Stimulated activated naive CD8-positive, alpha-beta T cell treated with anti-CD3 and anti-CD28 coated beads, Interleukin-15, Interleukin-2, amounts not matched to agents 100 U/mL and 50 U/mL, for 24 hours (primary cell): ENCODE measurements at places on chromosomes 3 and 15.

- DNase-seq = no peak
Measured at GRCh38 chr3:155890671-155891190, 20.3 kb downstream of the GMPS start.

DNA sequence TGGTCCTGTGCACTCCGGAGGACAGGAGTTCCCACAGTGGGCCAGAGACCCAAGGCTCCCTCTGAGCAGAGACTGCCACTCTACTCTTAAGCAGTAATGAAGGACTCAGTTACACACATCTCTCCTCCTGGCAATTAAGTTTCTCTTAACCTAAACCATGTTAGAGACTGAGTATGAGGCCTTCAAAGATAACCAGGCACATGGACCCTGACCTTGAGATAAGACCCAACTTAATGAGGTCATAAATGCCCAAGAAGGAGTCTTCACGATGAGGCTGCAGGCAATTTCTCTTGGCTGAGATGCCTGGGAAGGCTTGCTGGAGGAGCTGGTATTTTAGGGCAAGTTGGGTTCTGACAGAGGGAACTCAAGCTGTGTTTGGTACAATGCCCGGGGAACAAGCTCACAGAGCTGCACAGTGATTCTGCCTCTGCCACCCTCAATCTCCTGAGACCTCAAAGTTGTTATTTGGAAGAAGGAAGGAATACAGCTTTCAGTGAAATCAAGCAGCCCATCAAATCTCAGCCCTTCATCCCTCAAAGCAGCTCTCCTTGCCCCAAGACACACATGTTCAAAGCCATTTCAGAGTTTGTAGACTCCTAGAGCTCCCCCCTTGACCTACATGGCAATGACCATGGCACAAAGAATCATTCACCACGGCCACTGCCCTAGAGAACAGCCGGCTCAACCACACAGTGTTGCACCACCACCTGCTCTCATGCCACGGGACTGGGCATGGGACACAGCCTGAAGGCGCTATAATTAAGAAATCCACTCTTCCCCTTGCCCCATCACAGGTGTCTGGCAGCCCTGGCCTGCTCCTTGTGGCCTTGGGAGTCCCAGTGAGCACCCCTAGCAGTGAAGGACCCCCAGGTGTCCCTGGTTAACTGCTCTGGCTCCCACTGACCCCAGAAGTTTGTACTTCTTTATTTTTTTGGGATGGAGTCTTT, 7.1 kb downstream of the RMDN3 start:
- no peak for DNase-seq

GRCh38 chr3:68116580-68116979, 462.2 kb upstream of the SUCLG2 start:
- DNase-seq = no peak

GRCh38 chr3:150253622-150254021, 154.5 kb upstream of the TSC22D2 start:
- DNase-seq = no peak

GRCh38 chr3:180265551-180265950, 228.8 kb upstream of the PEX5L start:
- no peak for DNase-seq

DNA sequence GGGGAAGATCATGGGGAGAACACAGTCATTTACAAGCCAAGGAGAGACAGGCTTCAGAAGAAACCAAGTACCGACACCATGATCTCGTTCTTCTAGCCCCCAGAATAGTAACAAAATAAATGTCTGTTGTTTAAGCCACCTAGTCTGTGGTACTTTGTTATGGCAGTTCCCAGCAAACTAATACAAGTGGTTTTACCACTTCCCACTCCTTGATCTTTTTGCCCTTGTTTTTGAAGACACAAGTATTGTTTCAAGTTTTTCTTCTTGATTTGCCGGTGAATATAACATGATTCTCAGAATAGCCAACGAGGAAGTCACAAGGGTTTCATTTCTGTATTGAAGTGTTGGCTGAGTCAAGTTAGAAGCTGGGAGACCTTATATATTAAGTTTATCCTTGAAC, 220.3 kb downstream of the SOX2 start:
- DNase-seq = no peak

GRCh38 chr3:69082361-69082760, 2.2 kb upstream of the UBA3 start:
- DNase-seq = no peak

DNA sequence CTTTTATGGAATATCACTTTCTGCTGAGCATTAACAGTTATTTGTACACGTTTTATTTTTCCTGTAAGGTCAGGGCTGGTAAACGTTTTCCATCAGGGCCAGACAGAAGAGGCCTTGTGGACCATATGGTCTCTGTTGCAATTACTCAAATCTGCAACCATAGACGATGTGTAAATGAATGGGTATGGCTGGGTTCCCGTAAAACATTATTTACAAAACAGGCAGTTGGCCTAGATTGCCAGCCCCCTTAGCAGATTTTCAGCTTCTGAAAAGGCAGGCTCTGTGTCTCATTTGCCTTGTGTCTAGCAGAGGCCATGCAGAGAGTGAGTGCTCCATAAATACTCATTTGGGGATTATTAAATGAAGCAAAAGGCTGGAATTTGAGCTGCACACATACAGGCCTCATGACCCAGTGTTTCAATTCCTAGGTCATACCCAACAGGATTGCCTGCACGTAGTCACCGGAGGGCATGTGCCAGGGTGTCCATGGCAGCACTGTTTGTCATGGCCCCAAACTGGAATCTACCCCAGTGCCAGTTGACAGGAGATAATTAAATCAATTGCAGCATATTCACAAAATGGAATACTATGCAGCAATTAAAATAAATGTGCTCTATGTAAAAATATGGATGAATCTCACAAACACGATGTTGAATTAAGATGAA, 51.3 kb downstream of the GPD1L start:
- no peak for DNase-seq

- DNase-seq = no peak
Measured at GRCh38 chr3:128606094-128606493, 44.5 kb downstream of the RPN1 start.

GRCh38 chr15:52617026-52617425, 48.2 kb upstream of the ARPP19 start:
- DNase-seq = no peak

DNA sequence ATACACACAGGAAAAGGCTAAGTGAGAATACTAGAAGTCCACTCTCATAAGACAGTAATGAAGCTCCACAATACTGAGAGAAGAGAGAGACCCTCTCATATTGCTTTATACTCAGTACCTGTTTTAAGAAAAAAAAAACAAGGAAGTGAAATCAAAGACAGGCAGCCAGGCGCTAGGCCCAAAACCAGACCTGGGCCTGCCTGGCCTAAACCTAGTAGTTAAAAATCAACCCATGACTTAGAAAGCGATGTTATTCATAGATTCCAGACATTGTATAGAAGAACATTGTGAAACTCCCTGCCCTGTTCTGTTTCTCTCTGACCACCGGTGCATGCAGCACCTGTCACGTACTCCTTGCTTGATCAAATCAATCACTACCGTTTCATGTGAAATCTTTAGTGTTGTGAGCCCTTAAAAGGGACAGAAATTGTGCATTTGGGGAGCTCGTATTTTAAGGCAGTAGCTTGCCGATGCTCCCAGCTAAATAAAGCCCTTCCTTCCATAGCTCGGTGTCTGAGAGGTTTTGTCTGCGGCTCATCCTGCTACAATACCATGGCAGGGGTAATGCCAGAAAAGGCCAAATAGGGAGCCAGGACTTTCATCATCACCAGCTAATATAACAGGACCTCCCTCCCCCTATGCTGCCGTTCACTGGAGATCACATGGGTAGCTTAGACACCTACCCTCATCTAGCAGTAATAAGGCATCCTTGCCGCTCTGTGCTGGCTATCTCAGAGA, 1294.1 kb downstream of the NSUN3 start:
- DNase-seq = no peak

DNA sequence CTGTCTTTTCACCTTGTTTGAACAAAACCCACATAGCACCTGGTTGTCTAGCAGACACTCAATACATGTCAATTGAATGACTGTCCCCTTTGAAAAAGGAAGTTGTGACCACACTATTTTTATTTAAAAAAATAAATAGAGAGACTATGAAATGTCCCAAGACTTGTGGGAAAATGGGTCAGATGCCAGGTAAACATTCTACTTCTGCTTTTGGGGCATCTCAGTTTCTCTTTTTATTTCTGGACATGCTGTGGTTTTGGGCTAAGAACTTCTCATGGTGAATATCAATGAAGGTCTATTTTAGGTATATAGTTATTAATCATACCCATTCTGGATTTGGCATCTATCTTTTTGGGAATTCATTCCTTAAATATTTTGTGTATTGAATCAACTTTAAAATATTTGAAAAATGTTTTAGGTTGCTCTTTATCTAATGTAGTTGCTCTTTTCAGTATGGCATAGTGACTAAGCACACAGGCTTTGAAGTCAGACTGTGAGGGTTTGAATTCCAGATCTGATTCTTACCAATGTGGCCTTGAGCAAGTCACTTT, 4.4 kb downstream of the TMEM45A start:
- DNase-seq = no peak

DNA sequence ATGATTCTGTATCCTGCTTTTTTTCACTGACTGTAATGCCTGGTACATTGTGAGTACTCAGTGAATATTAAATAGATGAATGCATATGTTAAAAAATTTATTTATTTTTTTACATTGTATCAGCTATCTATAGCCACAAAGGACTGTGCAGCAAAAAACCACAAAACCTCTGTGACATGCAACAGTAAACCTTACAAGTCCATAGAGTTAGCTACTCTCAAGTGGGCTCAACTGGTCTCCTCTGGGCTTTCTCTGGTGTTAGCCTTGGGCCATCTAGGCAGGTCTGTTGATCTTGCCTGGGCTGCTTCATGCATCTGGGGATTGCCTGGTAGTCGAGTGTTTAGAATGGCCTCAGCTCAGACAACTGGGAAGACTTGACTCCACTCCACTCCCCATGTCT, 35.3 kb downstream of the OTOL1 start:
- no peak for DNase-seq

GRCh38 chr3:175479175-175479574, 620.0 kb downstream of the NAALADL2 start:
- no peak for DNase-seq
